ENCODE measurements at places on chromosomes 1 and 21.

GRCh38 chr1:43912607-43913006, 21.0 kb upstream of the ARTN start:
- peak; percentile 76 for DNase-seq

DNA sequence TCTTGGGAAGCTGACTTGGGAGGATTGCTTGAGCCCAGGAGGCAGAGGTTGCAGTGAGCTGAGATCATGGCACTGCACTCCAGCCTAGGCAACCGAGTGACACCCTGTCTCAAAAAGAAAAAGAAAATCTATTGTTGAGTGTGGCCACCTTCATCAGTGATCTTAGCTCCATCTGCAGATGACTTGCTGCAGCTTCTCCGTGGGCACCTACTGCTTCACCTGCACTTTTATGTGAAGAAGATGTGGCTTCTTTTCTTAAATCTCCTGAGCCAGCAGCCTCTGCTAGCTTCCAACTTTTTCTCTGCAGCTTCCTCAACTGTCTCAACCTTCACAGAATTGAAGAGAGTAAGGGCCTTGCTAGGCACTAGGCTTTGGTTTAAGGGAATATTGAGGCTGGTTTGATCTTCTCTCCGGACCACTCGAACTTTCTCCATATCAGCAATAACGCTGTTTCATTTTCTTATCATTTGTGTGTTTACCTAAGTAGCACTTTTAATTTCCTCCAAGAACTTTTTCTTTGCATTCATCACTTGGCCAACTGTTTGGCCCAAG, 28.0 kb downstream of the AGPAT3 start:
- no peak for DNase-seq

- no peak for DNase-seq
Observed at GRCh38 chr1:214476229-214476985, 75.0 kb downstream of the PTPN14 start.

DNA sequence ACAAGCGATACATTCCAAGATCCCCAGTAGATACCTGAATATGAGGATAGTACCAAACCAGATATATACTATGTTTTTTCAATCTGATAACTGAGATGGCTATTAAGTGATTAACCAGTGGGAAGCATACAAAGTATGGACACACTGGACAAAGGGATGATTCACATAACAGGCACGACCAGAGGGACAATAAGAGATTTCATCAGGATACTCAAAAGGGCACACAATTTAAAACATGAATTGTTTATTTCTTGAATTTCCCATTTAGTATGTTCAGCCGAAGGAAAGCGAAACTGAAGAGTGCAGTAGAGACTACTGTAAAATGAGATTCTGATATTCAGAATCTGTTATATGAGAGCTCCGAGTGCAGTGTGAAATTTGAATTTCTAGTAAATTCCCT, 10.6 kb downstream of the ZZZ3 start:
- no peak for DNase-seq

GRCh38 chr1:216175714-216176113, 247.5 kb downstream of the USH2A start:
- no peak for DNase-seq

- DNase-seq: no peak
Observed at GRCh38 chr1:226562989-226563388, 14.4 kb downstream of the STUM start.

DNA sequence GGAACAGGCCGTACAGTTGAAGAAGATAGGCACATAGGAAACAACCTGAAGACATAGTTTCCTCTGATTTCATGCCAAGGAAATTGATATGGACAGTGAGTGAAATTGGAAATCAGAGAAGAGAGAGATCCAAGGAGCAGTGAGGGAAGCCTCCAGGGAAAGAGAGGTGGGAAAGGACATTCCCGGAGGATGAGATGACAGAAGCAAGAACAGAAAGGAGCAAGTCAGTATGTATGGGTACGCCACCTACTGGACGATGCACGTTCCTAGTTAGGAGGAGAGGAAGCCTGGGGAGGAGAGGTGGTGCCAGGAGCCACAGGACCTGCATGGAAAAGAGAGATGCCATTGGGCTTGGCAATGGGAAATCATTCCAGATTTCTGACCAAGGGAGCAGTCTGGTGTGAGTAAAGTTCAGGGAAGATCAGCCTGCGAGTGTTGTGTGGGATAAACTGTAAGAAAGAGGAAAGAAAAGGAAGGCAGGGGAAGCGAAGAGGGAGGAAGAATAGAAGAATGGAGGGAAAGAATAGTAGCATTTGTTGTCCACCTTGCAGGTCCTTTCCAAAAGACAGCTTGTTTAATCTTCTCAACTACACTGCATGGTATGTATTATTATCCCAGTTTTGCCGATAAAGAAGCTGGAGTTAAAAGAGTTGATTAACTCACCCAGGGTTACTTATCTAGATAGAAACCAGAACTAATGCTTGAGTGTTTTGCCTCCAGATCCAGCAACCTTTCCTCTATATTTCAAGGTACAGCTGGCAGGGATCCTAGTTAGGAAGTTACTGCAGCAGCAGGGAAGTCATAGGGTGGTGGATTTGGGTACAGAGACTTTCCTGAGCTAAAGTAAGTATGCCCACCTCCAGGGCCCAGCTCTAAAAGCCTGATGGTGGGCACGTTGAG, 27.4 kb downstream of the C1orf116 start:
- peak; percentile 58 for DNase-seq

DNA sequence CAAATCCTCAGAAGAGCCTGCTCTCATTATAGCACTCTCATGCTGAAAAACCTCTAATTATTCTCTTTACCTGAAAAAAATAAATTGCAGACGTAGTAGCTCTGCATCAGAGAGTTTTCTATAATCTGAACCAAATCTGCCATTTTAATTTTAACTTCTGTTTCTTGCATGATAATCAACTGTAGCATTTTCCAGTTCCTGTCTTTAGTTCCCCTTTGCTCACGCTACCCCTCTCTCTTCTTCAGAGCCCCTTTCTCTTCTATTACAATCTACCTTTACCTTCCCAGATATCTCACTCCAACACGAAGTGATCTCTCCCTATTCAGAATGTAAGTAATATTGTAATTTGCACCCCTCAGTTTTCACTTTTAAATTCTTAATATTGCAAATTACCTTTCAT, 31.4 kb downstream of the FMO1 start:
- DNase-seq: no peak

GRCh38 chr21:36330904-36331303, 10.9 kb downstream of the MORC3 start:
- DNase-seq: peak; percentile 39

- DNase-seq: peak; percentile 34
Observed at GRCh38 chr1:81799939-81800694, 617 bp upstream of the ADGRL2 start.

- peak; percentile 44 for DNase-seq
Observed at GRCh38 chr21:38712071-38712470, 93.7 kb upstream of the ETS2 start.

- peak; percentile 82 for DNase-seq
Observed at GRCh38 chr1:155086128-155086741, 7.6 kb downstream of the EFNA3 start.

DNA sequence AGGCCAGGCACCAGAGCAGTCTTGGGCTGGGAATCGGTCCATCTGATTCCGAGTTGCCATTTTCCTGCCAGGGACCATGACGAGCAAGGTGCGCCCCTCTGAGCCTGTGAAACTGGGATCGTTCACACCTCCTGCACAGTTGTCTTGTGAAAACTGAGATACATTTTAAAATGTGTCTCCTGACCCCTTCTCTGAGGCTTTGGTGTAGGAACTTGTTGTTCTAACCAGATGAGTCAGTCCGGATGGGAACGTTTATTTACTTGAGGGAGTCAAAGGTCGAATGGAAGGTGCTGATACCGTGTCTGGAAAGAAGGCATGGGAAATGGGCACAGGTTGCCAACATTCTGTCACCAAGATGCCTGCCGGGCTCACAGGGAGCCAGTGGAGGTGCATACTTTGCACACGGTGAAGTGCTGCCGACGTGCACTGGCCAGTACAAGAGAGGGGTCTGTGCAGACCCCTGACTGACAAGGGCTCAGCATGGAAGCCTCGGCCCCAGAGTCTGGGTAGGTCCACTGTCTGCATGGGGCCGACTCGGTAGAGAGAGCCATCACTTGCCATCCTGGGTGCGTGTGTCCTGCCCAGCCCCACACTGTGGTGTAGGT, 7.4 kb upstream of the KCNN3 start:
- no peak for DNase-seq

- DNase-seq: no peak
Observed at GRCh38 chr1:14037101-14037847, 337.3 kb downstream of the PRDM2 start.

DNA sequence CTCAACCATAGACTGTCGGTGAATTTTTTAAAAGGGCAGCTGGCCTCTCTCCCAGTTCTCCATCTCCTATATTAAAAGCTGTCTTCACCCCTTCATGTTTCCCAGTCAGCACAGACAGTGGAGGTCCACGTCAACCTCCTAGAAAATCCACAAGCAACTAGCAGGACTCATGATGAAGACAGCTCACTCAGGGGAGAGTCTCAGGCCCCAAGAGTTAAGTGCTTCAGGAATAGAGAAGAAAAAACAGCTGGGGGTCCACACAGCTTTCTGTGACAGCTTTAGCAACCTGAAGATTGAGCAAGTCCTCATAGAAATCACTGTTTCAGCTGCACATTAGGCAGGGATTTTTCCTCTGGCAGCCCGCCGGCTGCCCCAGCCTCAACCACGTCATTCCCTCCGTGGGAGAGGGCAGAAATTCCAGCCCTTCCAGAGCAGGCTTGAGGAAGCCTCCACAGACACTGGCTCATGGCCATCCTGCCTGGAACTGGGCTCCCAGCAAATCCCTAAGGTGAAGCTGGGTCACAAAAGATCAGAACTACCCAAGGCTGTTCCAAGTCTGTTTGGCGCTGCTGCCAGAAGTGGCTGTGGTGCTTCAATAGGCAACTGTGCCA, 15.2 kb downstream of the GPR161 start:
- DNase-seq: peak; percentile 90

GRCh38 chr1:67988066-67988465, 62.4 kb downstream of the DIRAS3 start:
- no peak for DNase-seq

GRCh38 chr1:43049481-43049880, 90.8 kb upstream of the SLC2A1 start:
- DNase-seq: no peak

- no peak for DNase-seq
Observed at GRCh38 chr1:43843684-43844083, 89.9 kb upstream of the ARTN start.

DNA sequence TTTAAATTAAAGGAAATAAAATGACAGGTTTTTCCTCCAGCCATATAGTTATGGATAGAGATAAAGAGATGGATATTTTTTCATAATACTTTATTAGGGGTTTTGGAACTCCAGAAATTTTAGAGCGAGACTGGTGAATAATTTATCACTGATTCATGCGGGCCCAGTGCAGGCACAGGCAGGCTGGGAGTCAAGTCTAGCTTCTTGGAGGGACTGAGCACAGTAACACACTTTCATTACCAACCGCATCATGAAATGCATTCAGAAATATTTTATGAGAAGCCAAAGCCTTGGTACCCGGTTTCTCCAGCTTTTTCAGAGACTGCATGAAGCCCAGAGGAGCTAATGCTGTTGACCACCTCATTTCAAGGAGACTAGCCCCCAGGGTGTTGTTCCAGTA, 215.6 kb downstream of the TNR start:
- DNase-seq: no peak

- no peak for DNase-seq
Observed at GRCh38 chr1:221704306-221704705, 37.6 kb downstream of the DUSP10 start.

GRCh38 chr1:209993061-209993830, 55.2 kb downstream of the SYT14 start:
- no peak for DNase-seq

DNA sequence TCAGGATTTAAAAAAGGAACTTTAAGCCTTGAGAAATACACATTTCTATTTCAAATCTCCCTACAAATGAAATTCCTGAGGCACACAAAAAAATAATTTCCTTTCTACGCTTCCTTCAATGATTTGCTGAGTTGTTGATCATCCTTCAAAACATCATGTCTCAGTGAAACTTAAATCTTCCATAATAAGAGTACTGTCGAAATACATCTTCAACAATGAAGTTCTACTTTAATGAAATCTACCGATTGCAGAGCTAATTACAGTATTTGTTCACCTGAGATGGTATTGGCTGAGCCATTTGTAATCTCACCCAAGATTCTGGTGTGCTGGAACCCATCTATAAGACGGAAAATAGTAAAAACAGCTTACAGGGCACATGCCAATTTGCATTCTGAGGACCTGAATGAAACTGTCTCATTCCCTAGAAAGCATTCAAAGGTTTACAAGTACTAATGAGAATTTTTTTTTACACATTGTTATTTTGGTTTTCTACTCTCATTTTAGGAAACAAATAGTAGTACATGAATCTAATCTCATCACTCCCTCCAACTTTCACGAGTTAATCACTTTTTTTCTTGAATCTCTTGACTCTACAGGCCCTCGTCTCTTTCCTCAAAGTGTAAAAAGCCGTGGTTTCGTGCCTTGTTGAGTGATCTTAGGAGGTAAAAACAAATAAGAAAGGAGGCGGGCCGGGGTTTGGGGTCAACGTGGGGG, 1.1 kb downstream of the CHML start:
- no peak for DNase-seq

- no peak for DNase-seq
Observed at GRCh38 chr1:223350361-223350908, 13.5 kb downstream of the SUSD4 start.

GRCh38 chr1:164716992-164717703, 158.2 kb downstream of the PBX1 start:
- DNase-seq: no peak

GRCh38 chr1:167524651-167525050, 6.3 kb upstream of the CD247 start:
- DNase-seq: no peak

DNA sequence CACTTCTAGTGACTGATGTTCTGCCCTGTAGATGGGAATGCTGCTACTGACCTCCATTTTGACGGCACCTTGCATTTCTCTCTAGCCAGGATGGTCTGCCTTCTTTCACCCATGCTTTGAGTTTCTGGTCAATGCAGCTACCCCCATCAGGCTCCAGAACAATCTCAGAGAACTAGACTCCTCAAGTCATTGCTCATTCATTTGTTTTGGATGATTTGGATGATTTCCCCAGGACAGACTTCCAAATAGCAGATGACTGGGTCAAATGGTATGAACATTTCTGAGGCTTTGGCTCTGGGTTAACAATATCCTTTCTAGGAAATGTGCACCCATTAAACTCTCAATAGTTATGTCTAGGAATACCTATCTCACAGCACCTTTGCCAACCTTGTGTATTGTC, 63.9 kb downstream of the CSMD2 start:
- peak; percentile 77 for DNase-seq

DNA sequence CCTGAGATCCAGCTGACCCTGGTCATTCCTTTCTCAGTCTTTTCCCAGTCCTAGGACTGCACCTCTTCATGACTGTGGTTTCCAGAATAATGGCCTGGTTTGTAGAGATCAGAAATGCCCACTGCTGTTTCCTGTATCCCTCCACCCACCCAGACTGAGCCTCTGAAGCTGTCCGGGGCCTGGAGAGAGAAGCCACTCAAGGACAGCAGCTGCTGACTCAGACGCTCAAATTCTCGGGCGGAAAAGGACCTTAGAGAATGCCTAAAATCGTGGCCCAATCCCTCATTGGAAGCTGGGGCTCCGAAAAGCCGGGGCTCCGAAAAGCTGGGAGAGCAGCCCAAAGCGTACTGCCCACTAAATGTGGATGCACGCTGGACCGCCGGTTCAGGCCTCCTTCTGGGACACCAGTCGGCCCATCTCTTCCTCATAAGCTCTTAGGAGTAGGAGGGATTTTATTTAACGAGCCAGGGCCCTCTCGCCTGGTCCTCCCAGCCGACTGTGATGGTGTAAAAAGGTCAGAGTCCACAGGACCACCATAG, 7.8 kb upstream of the GPR61 start:
- no peak for DNase-seq
